Skeletal muscle cell (primary cell): ENCODE measurements at places on chromosomes 7 and 10.

DNA sequence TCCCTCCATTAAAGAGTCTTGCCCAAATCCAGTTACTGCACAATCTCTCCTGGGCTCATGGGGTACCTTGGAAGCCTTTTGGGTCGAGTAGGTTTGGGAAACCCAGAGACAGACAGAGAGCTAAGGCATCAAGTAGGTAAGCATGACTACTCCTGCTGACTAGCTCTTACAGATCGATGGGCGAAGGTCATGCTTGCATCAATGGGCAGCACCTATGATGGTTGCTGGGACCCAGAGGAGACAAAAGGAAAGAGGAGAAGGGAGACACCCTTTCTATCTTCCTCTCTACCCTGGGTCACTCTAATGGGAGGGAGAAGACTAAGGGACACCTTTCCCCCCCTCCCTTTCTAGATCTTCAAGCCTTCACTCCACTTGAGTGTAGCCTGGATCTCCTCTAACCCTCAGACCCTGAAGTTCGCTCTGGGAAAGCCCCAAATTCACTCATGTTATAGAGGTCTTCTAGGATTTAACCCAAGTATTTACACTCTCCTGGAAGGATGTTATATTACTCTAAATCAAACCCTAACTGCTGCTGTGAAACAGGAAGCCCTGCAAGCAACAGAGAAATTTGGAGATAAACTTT, 31.6 kb upstream of the ZNF746 start:
- no peak for DNase-seq

DNA sequence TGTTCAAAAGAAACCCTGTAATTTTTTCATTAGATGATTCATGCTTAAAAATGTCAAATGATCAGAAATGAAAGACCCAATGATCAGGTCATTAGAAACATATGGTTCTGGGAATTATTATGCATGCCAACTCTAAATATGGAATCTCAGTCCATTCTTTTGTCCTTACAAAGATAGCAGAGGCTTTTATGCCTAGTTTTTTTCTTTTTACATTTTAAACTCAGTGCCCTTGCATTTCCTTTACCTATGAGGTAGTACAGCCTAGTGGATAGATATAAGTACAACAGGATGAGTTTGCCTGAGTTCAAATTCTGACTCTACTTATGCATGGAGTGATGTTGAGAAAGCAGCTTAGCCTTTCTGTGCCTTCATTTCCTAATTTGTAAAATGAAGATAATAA, 392.9 kb downstream of the SUGCT start:
- no peak for DNase-seq

GRCh38 chr10:44368637-44369036, 16.3 kb downstream of the CXCL12 start:
- DNase-seq, result no peak

- no peak for DNase-seq
Measured at GRCh38 chr10:69407621-69408301, 9.0 kb downstream of the TACR2 start.

DNA sequence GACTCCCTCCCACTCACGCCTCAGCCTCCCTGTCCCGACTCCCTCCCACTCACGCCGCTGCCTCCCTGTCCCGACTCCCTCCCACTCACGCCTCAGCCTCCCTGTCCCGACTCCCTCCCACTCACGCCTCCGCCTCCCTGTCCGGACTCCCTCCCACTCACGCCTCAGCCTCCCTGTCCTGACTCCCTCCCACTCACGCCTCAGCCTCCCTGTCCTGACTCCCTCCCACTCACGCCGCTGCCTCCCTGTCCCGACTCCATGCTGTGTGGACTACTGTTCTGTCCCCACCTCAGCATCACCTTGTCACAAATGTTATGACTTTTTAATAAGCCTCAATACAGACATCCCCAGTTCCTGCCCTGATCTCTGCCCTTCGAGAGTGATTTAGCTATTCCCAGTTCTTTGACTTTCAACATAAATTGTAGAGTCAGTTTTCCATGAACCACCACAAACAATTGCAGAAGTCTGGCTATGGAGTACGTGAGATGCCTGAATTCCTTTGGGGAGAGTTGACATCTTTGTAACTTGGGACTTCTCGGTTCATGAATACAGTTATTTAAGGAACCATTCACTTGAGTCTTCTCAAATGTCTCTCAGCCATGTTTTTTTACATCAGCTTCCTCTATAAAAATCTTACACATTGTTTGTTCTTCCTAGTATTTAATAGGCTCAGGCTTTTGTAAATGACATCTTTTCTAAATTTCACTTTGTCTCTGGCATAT, 71.9 kb downstream of the FOXL3 start:
- DNase-seq, result no peak

DNA sequence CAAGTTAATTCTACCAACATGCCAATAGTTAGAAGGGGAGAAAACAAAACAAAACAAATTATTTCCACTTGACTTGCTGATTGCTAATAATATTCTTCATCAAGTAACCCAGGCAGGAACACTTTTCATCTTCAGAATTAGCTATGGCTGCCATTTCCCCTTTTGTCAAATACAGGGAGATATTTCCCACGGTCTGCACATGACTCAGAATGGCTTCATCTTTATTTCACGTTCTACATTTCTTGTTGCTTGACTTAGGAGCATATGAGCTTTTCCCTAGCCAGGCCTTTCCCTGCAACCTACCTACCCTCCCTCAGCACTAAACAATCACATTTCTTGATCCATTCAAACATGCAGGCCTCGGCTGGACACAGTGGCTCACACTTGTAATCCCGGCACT, 6.5 kb downstream of the CPVL start:
- no peak for DNase-seq

DNA sequence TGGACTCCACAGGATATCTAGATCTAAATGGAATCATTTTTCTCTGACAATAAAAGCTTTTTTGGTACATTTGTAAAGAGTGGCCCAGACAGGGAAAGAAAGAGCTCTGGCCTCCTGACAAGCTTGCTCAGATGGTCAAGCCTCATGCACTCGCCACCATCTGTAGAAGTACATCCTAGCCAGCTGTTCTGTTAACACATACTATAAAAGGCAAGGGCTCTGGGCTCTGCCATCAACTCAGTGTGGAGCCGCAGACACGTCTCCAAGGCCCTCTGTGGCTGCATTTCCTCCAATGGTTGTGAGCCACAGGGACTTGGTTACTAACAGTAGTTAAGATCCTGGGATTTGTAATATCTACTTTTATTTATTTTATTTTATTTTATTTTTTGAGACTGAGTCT, 70.8 kb upstream of the KDM7A start:
- DNase-seq, result no peak

DNA sequence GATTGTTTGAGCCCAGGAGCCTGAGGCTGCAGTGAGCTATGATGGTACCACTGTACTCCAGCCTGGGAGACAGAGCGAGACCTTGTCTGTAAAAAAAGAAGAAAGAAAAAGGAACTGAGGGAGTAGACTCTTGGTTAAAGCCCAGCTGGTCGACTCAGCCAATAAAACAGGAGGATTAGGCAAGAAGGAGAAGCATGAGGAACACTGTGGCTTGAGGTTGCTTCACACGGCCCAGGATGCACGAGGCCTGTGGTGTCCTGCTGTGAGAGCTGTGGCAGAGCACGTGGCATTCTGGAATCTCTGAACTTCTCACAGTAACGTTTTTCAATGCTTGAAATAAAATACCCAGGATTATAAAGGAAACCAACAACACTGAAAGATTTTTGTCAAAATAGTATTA, 93.3 kb downstream of the CUL2 start:
- no peak for DNase-seq

- no peak for DNase-seq
Measured at GRCh38 chr10:124719213-124719851, 24.8 kb downstream of the FAM53B start.

DNA sequence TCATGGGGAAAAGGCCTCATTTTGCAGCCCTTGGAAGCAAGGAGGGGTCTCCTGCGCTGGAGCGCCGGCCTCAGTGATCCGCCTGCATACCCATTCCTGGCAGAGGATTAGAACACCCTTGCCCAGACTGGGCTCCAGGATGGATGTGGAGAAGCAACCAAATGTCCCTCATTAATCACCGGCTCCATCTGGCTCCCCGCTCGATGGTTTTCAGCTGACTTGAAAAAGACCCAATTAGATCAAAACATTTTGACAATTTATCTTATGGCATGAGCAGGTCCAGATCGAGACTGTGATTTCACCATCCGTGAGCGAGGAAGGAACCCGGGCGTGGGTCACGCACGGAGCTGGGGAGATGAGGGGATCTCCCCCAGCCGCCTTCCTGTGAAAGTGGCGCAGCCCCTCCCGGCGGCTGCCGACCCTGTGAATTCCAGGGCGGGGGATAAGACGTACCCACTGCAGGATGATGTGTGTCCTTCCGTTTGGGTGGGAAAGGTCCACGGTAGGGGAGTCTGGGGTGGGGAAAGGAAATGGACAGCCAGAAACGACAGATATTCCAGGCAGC, 141.6 kb downstream of the EMX2 start:
- no peak for DNase-seq

- DNase-seq, result no peak
Measured at GRCh38 chr7:44750424-44750823, 1.8 kb downstream of the ZMIZ2 start.
